ENCODE measurements at places on chromosomes 7 and 10.

DNA sequence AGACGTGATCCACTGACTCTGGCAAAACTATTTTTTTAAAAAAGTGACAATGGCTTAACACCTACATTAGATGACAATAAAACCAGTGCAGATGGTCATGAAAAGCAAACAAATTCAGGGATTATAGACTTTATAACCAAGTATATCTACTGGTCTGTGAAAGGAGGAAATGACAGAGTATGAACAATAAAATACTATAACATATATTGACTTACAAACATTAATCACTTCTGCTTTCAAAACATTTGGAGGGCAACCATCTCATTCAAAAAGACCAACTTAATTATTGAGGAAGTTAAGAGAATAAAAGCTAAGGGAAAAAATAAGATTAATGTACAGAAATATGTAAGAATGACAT lies 34.8 kb downstream of the JMJD1C start:
- no peak for DNase-seq

GRCh38 chr10:71550628-71551027 lies 153.9 kb downstream of the CDH23 start:
- DNase-seq, result no peak

GRCh38 chr10:100372415-100373297 lies 25.6 kb downstream of the SCD start:
- no peak for DNase-seq

GRCh38 chr10:67816719-67817118 lies 21.3 kb downstream of the DNAJC12 start:
- DNase-seq, result no peak

DNA sequence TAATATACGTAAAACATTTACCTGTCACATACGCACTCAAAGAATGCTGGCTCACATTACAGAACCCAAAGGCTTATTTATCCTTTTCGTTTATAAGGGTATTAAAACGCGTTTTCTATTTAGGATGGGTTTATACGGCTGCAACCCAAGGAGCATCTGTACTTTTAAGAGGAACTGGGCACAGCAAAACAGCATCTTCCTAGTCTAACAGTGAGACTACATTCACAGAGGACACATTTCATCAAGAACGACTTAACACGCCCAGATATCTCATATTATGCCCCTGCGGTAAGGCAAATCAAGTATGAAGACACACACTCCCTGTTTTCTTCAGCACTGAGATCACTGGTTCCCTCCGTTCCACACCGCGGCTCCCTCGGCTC lies 533 bp upstream of the DMTF1 start:
- DNase-seq, result peak; percentile 78

GRCh38 chr7:69593511-69593910 lies 4.8 kb upstream of the AUTS2 start:
- DNase-seq, result peak; percentile 19

- no peak for DNase-seq
Observed at GRCh38 chr10:129278686-129279085, 188.4 kb upstream of the MGMT start.
